Activated CD4-positive, alpha-beta T cell treated with anti-CD3 and anti-CD28 coated beads, Interleukin-2, amount 10 ng/mL, durations not matched to agents 7 days and 5 days (primary cell): ENCODE measurements at places on chromosomes 3 and 15. TPM values are rescaled to one million over a fixed set of nuclear protein-coding genes. Genes with fewer than 3 reads are reported as not detected.

The STXBP5L gene
- total RNA-seq = not detected

DNA sequence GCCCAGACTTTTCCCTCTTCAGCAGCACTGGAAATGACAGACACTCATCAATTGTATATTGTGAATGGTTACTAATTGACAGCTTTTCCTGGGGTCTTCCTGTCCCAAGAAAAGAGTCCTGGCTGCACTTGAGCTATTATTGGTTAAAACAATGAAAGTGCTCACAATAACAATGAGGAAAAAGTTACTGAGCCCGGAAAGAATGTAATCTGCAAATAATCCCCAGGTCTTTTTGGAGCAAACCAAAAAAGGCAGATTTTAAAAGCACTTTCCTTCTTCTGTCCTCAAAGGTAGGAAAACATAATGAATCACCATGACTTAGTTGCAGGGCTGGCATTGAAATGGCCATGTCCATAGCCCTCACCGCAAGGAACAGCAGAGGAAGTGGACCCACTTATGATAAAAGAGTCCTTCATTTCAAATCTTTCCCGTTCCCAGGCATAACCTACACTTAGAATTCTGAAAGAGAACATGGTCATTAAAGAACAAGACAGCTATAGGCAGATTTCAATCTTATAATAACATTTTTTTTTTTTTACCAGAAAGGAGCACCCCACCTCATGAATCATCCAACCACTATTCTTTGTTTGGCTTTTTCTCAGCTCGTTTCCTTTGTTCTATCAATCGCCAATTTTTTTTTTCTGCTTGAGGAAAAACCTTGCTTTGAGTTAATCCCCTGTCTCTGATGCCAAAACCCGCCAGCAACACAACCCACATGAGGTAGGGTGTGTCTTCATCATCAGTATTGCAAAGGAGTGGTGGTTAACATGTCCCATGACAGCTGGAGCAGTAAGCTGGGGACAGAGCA lies 35.5 kb upstream of the ATP1B3 start:
- no peak for DNase-seq

GRCh38 chr3:70832834-70833205 lies 520.4 kb upstream of the MDFIC2 start:
- DNase-seq = no peak

- peak; percentile 64 for DNase-seq
Observed at GRCh38 chr3:50542177-50543034, 25.1 kb downstream of the C3orf18 start.

GRCh38 chr15:41022487-41023090 lies 69.3 kb downstream of the CHAC1 start:
- DNase-seq = peak; percentile 52

The SLC24A5 gene
- not detected for total RNA-seq

The C2CD4A gene
- not detected for total RNA-seq

The GOLGA6L4 gene
- 1.4 TPM for total RNA-seq

The RAMAC gene
- total RNA-seq = 23.7 TPM

GRCh38 chr3:156160647-156161046 lies 40.3 kb downstream of the KCNAB1 start:
- DNase-seq = peak; percentile 11

The TEX55 gene
- total RNA-seq = not detected

DNA sequence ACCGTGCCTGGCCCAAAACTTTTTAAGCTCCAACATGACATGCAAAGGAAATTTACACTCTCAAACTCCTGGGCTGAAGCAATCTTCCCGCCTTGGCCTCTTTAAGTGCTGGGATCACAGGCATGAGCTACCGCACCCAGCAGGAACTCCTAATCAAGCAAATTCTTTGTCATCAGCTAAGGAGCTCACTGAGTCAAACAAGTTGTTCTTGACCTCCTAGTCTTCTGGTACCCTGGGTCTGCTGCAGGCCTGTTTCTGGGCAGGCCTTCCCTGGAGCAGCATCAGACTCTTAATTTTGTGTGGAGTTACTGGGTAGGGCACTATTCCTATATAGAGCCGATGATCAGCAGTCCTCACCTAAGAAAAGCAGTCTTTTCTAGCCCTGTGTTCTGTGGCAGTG lies 68.4 kb upstream of the FLNB start:
- DNase-seq = no peak

GRCh38 chr15:73176598-73176997 lies 124.3 kb downstream of the NEO1 start:
- DNase-seq = no peak

- no peak for DNase-seq
Observed at GRCh38 chr3:149314807-149315578, 18.4 kb downstream of the TM4SF18 start.

The COL6A5 gene
- total RNA-seq = not detected

DNA sequence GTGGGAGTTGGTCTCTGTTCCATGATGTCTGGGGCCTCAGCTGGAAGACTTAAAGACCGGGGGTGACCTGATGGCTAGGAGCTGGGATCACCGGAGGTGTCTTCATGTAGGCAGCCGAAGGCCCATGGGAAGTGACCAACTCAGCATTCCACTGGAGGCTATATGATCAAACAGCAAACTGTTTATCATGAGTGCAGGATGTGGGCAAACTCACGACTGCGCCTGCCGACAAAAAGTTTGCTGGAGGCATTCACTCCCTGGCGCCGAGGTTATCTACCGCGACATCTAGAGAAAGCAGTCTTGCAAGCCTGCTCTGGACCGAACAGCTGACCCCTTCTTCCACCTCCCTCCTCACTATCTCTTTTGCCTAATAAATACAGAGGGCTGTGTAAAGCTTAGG lies 62.7 kb upstream of the NR2C2 start:
- peak; percentile 68 for DNase-seq

The CHRNA5 gene
- total RNA-seq = 2.4 TPM

DNA sequence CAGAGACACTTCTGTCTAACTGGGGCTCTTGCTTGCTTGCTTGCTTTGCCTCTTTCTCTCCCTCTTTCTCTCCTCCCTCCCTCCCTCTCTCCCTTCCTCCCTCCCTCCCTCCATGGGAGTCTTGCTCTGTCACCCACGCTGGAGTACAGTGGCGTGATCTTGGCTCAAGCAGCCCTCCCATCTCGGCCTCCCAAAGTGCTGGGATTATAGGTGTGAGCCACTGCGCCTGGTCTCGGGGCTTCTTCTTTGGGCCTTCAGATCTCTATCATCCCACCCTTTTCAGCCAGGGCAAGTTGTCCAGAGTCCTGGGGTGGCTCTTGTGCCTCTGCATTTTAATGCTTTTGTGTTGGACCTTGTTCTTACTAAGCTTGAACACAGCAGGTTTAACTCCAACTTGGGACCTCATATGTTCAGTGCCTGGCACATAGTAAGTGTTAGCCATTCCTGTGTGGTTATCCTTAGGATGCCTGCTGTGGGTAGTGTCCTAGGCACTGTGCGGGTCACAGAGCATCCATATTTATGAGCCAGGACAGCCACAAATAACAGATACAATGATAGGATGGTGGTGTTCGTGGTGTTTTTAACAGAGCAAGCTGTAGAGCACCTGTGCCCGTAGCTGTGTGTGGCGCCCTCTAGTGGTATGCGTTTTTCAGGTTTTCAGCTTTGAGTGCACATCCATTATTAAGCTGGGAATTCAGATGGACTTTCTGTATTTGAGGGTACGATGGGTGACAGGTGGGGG lies 75.1 kb downstream of the CCK start:
- peak; percentile 81 for DNase-seq

- no peak for DNase-seq
Observed at GRCh38 chr15:90582553-90582952, 52.8 kb downstream of the CRTC3 start.

DNA sequence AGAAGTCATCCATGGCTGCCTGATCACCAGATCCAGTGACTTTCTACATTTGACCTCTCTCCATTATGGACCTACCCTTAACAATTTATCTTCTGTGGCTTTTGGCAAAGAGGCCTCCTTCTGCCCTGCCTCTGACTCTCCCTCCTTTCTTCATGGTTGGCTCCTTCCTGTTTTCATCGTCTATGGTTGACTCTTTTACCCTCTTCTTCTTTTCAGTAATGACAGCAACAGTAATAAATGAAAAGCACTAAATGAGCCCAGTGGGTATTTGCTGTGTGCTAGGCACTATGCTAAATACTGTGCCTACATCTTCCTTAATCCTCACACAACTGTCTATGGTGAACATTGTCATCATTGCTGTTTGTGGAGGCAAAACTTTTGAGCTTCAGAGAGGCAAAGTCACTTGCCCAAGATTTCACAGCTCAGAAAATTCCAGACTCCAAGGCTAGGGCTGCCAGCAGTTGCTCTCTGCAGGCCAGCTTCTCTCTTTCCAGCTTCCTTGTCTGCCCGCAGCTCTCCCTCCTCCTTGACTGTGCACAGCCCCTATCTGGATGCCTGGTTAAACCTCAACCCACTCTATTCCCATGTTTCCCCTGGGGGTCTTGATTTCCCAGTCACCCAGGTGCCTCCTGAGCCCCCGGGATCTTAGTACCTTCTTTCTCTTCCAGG lies 24.6 kb downstream of the ITPR1 start:
- DNase-seq = no peak

GRCh38 chr3:18740631-18741583 lies 315.8 kb upstream of the SATB1 start:
- peak; percentile 75 for DNase-seq

The CRABP1 gene
- total RNA-seq = not detected

The BCL2A1 gene
- total RNA-seq = 14.8 TPM

DNA sequence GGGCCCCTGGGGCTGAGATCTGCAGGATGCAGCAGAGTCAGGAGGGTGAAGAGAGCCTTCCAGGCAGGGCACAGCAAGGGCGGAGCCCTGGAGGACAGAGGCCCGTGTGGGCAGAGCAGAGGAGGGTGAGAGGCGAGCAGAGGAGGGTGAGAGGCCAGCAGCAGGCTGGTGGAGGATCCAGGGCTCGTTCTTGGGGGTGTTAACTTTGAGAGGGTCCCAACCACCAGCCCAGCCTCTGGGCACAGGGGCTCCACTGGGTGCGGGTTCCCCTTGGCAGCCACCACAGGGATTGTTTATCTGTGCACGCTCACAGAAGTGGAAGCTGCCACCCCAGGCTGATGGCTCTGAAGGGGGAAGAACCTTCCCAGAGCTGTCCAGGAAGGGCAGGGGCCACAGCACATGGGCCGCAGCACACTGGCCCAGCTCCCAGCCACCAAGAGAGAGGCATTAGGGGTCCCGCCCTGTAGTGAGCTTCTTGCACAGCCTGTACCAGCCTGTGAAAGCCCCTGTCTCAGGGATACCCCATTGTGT lies 9.3 kb upstream of the PLXND1 start:
- DNase-seq = no peak

GRCh38 chr3:187063286-187064121 lies 75.8 kb downstream of the RPL39L start:
- DNase-seq = peak; percentile 27

The SPSB4 gene
- not detected for total RNA-seq

- no peak for DNase-seq
Observed at GRCh38 chr3:169120928-169121327, 542.6 kb downstream of the MECOM start.

The EIF1B gene
- 35.0 TPM for total RNA-seq

DNA sequence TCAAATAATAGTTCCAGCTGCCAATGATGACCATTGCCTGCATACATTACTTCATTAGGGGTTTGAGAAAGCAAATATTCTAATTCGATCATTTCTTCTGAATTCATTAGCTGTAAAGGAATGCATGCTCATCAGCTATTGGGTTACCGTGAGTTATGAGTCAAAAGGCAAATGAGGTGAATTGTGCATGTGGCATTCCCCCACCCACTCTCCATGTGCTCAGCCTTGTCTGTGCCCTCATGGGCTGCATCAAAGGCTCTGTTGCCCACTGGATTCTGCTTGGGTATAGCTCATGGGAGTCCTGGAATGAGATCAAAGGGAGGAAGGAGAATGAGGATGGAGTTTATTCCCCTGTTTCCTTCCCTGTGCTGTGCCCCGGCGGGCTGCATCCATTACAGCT lies 99.3 kb upstream of the CHRNA7 start:
- DNase-seq = no peak

DNA sequence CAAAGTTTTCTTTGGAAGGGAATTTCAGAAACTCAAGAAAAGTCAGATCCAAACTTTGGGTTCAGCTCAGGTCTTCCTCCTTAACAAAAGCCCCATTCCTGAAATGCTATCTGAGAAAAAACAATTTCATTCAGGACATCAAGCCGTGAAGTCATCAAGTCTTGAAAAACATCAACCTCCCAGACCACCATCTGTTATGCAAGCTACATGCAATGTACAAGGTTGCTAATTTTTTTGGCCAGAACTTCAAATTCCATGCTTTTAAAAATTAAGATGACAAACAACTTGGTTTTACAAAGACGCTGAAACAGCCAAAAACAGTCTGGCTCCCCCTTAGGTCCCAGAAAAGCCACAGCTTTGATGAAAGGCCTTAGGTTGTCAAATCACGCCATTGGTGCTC lies 53.9 kb upstream of the WNT5A start:
- DNase-seq = no peak

GRCh38 chr15:49964551-49964950 lies 154.5 kb downstream of the ATP8B4 start:
- no peak for DNase-seq

GRCh38 chr3:30848087-30848779 lies 46.2 kb downstream of the GADL1 start:
- no peak for DNase-seq

The MANF gene
- total RNA-seq = 131 TPM

DNA sequence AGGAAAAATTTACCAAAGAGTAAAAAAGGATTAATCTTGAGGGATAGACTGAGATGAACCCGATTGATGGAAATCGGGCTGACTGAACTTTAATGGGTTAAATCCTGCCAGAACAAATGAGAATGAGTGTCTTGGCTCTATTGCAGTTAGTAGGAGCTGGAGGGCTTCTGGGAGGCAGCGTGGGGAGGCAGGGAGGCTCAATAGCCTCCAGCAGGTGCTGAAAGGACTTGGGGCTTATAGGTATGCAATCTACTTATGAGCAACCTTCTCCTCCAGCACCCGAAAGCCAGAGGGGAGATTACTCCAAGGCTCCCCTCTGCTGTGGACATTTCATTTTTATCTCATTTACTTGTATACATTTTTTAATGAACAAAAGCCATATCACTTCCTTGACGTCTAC lies 1.0 kb upstream of the CRYBG3 start:
- DNase-seq = no peak

GRCh38 chr3:144760831-144761230 lies 789.2 kb downstream of the DIPK2A start:
- no peak for DNase-seq

The LINGO1 gene
- total RNA-seq = not detected

The ITPKA gene
- total RNA-seq = not detected

GRCh38 chr15:38274135-38274534 lies 21.5 kb downstream of the SPRED1 start:
- no peak for DNase-seq
